CD4-positive, alpha-beta T cell treated with Interleukin-15 for 4 hours (primary cell): ENCODE measurements at places on chromosomes 6 and 20.

DNA sequence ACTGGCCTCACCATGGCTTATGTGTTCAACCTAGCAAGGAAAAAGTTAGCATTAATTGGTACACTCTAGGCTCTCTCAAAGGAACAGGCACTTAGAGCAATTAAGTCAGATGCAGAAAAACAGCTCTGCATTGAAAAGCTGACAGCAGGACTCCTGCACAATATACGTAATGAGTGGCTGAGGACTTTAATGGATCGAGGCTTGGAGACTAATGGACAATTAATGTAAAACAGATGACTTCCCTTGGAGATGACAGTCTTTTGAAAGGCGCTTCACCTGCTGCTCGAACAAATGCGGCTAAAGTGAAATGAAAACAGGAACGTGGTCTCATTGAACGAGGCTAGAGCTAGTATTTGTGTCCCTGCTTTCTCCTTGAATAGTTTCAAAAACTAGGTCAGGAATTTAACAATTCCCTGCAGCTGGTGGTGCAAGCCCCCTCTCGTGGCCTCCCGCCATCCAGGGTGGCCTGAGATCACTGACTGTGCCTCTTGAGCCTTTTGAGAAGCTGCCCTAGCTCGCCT is 137.1 kb downstream of the ELOVL4 start:
- DNase-seq: no peak

GRCh38 chr6:168022488-168023321 is 25.2 kb downstream of the KIF25 start:
- no peak for DNase-seq

DNA sequence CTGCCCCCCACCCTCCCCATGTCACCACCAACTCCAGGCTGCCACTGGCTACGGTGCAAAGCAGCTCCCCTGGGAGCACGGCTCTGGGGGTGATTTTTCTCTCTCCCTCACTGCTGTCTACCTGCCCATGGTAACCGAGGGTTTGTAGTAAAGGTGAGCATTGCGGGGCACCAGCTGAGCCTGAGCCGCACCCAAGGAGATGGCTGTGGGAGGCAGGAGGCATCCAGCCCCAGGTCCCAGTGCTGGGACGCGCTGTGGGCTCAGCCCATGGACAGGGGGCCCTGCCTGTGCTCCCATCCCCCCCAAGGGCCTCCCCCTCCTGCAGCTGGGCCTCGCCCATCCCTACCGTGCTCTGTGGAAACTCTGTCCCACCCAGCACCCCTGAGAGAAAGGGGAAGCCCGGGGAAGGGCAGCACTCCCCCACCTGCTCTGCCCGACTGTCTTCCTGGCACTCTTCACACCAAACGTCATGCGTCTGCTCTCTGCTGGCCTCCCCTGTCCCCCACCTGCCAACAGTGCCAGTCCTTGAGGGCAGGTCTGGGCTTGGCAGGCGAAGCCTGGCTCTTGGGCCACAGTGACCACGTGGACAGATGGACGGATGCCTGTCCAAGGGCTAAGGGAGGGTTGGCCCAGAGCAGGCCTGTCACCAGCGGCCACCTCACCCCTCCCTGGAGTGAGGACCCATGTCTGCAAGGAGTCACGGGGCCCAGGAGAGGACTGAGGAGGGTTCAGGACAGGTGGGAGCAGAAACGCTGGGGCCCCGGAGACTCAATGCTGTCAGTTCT is 3.8 kb upstream of the CHRNA4 start:
- DNase-seq: no peak

GRCh38 chr6:140601021-140601808 is 1226.8 kb upstream of the CITED2 start:
- no peak for DNase-seq

DNA sequence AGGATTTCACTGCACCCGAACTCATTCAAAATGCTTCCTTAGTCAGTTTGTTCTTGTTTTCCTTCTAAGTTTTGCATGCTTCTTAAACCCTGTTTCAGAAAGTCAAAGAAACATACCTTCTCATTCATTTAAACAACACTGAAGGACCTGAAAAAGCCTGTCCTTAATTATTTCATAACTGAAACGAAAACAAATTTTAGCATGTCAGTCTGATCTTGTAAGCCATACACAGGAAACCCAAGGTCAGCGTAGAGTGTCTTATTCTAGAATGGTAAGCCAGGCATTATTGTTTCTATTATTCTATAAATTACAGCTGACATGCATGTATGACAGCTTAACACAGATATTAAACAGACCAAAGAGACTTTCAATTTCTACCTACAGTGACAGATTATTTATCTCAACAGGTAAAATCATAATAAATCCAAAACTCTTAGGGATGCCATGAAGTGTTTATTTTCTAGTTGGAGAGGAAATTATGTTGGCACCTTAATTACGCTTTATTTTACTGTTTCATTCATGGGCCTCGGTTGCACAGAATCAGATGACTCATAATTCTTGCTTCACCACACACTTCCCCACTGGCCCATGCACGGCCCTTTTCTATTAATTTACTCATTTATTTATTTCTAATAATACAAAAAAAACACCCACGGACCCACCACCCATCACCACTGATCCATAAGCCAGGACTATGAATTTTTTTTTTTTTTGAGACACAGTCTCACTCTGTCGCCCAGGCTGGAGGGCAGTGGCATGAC is 39.3 kb upstream of the DUSP22 start:
- peak; percentile 23 for DNase-seq

- peak; percentile 52 for DNase-seq
These were observed 25.7 kb downstream of the EZR start for GRCh38 chr6:158793432-158793831.

GRCh38 chr6:151058021-151058733 is 181.6 kb upstream of the AKAP12 start:
- no peak for DNase-seq

- no peak for DNase-seq
These were observed 928.3 kb downstream of the TBC1D32 start for GRCh38 chr6:120405947-120406346.

DNA sequence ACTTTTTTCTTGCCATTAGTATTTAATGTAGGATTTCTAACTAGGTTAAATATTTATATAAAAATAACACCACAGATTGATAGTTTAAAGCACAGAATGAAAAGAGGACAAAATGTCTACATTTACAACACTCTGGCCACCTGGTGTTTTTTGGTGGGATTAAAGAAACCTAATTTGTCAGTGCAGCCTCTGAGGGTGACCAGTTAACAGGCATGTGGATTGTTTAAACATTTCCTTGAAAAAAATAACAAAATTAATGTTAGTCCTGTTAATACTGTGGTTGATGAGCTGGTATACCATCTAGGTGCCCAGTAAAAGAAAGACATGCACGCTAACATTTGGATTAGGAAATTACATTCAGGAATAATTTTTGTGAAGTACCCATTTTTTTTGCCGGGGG is 8.8 kb downstream of the SLC9A8 start:
- no peak for DNase-seq

DNA sequence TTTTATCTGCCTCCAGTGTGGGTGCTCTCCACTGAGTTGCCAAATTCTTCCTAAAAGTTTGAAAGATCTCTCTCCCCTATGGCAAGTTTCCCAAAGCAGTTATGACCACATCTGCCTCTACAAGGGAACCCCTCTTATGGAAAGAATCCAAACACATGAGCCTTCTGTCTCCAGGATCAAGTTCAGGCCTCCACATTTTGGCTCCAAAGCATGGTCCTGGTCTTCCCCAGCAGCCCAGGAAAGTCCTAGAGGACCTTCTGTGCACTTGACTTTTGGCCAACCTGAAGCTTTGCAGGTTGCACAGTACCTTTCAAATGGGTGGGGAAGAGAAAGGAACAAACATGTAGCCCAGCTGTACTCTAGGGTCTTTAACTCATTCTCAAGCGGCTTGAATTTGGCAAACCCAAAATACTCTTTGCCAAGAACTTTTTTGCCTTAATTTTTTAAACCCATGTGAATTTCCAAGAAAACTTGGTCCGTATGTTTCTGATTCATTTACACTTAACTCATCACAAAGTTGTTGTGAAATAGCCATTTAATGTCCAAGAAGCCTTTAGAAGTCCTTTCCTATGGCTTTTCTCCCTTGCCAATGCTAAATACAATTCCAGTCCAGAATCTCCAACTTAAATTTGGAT is 240.1 kb upstream of the TBX18 start:
- DNase-seq: no peak

DNA sequence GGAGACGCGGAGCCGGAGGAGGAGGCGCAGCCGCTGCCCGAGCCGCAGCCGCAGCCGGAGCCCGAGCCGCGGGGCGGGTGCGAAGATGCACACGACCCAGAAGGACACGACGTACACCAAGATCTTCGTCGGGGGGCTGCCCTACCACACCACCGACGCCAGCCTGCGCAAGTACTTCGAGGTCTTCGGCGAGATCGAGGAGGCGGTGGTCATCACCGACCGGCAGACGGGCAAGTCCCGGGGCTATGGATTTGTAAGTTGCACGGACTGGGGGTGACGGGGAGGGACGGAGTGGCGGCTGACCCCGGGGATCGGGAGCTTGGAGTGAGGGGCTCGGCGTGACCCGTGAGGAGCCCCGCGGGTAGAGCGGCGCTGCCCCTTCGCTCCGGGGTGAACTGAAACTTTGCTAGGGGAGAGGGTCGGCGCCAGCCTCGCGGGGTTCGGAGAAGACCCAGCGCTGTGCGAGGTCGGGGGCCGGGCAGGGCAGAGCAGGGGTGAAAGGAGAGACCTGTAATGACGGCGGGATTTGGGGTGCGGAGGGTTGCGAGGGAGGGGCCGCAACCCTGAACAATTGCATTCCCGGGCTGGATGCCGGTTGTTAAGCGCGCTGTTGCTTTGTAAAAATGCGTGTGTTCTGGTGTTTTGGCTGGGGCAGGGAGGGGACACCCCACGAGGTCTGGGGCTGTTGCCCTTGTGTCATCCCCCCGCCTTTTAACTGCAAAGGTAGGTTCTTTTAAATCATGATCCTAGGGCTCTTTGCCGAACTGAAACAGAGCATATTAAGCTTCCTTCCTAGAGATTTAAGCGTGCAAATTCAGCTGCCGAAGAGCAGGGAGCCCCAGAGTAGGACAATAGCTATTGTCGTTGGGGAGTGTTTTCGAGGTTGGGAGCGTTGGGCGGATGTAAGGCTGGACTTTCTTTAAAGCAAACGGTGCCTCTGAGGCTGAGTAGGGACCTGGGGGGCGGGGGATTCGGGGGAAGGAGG is 628 bp downstream of the RBM24 start:
- no peak for DNase-seq

DNA sequence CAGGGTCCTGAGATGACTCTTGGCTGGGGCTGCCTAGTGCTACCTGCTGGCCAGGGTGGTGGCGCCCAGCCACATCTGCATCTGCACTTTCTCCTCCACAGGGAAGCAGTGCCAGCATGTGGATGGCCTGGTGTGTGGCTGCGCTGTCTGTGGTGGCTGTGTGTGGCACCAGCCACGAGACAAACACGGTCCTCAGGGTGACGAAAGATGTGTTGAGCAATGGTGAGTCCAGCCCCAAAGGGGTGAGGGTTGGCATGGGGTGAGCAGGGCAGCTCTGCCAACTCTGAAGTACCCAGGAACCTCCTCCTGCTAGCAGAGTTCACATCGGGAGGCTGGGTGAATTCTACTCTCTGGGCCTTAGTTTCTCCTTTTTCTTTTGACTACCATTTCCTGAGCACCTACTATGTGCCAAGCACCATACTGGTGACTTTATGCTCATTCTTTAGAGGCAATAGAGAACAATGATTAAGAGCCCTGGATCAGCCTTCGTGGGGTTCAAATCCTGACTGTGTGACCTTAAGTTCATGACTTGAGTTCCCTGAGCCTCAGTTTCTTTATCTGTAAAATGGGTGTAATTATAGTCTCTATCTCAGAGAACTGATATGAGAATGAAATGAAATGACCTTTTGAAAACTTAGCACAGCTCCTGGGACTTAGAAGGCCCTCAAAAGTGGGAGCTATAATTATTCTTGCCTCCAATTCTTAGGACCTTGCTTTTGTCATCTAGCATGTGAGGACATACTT is 2.1 kb downstream of the BPIFB4 start:
- no peak for DNase-seq

- no peak for DNase-seq
These were observed 170.2 kb upstream of the PTCHD4 start for GRCh38 chr6:48281217-48281616.

DNA sequence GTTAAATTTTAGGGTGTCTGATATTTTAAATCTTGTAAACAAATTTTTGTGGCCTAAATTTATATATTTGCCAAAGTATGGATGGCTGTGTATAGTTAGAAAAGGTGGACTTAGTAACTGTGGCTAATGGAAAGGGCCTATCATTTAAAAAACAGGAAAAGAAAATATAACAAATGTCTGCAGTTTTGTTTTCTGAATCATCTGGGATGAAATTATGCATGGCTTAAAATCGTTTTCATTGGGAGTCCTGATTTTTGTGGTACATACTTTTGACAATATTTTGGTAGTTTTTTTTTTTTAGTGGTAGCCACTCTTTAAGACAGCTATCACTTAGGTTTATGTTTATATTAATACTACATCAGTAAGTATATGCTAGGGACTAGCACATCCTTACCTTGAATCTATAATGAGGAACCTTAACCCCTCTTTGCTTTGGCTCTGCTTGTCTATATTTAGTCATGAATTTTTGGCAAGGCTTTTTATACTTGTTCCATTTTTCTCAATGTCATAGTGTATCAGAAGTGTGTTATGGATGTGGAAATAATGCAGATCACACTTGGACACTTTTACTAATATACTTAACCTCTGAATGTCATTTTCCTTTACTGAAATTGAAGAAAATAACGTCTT is 5.6 kb downstream of the ARID1B start:
- no peak for DNase-seq

- DNase-seq: no peak
These were observed 40.3 kb upstream of the SIM1 start for GRCh38 chr6:100504786-100505737.

DNA sequence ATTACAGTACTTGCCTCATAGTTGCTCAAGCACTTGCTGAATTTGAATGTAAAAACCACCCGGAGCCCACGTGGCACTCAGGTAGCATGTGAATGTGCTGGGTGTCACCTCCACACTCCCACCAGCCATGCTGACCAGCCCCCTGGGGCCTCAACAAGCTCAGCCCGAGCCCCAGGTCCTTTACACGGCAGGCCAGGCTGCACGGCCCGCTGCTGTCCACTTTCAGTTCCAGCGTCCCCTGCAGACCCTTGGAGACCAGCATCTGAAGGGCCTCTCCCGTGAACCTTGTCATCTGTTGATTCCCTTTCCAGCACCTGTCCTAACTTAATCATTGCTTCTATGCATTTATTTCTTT is 33.3 kb upstream of the ZBP1 start:
- no peak for DNase-seq

DNA sequence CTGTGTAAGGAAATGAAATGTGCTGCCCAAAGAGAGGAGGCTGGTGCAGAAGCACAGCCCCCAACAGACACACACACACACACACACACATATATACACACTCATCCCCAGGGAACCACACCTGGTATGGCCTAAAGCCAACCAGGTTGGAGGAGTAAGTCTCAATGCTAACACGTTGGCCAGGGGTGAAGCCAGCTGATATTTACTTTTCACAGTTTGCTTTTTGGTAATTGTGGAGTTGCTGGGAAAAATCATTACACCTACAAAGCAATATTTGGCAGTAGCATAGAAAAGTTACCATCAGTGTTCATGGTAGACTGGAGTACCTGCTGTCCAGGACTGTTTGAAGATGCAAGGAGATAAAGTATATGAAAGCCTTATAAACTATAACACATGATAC is 50.3 kb upstream of the NAA20 start:
- no peak for DNase-seq

- DNase-seq: no peak
These were observed 268.3 kb upstream of the ARID1B start for GRCh38 chr6:156508923-156509322.
